ENCODE measurements at places on chromosomes 13 and 19. TPM values are rescaled to one million over a fixed set of nuclear protein-coding genes. Genes with fewer than 3 reads are reported as not detected.

ZNF154 gene
- 0.79 TPM for total RNA-seq

SERP2 gene
- 0.36 TPM for total RNA-seq

LRRC25 gene
- not detected for total RNA-seq

BAX gene
- 89.2 TPM for total RNA-seq

NLRP9 gene
- total RNA-seq, result not detected
